Activated B cell treated with CpG ODN at 0.5 μM for 24 hours (primary cell): ENCODE measurements at places on chromosomes 2 and 18.

- no peak overlapping the region for H3K4me3 ChIP-seq
- no peak overlapping the region for H3K27ac ChIP-seq
- DNase-seq, result no peak
- H3K36me3 ChIP-seq, result no peaks in the 10 kb centered on the region
- H3K4me1 ChIP-seq, result peaks cover 6% of the 10 kb centered on the region
- H3K27me3 ChIP-seq, result peaks cover 10% of the 10 kb centered on the region
These were observed 112.2 kb upstream of the NABP1 start for GRCh38 chr2:191565647-191566198.

DNA sequence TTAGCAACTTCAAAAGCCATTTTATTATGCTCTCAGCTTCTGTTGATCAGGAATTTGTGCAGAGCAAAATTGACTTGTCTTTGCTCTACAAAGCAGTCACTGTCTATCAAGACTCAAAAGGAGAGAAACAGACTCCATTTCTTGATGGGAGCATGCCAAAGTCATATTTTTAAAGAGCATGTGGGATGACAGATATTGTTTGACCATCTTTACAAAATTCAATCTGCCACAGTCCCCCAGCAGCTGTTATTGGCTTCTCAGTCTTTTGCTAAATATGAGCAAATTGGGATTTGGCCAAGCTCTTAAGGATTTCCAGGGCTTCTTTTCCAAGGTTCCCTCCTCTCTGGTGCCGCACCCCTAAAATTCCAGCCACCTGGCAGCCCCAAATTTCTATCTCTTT lies 67.9 kb downstream of the TEX51 start:
- H3K36me3 ChIP-seq, result no peaks in the 10 kb centered on the region
- H3K4me3 ChIP-seq, result no peak overlapping the region
- peaks cover 48% of the 10 kb centered on the region for H3K27me3 ChIP-seq
- no peak for DNase-seq
- no peak overlapping the region for H3K27ac ChIP-seq

GRCh38 chr18:80225685-80226084 lies 21.6 kb downstream of the PARD6G start:
- H3K27me3 ChIP-seq, result peaks cover 3% of the 10 kb centered on the region
- no peaks in the 10 kb centered on the region for H3K36me3 ChIP-seq
- H3K4me1 ChIP-seq, result no peaks in the 10 kb centered on the region
- no peak overlapping the region for H3K4me3 ChIP-seq

- no peak overlapping the region for H3K27ac ChIP-seq
- no peaks in the 10 kb centered on the region for H3K27me3 ChIP-seq
- H3K4me3 ChIP-seq, result no peak overlapping the region
- DNase-seq, result no peak
These were observed 15.4 kb downstream of the HJURP start for GRCh38 chr2:233838726-233839446.

- no peak overlapping the region for H3K4me3 ChIP-seq
- DNase-seq, result no peak
- no peaks in the 10 kb centered on the region for H3K4me1 ChIP-seq
These were observed 102.2 kb upstream of the XPO1 start for GRCh38 chr2:61640406-61640805.

DNA sequence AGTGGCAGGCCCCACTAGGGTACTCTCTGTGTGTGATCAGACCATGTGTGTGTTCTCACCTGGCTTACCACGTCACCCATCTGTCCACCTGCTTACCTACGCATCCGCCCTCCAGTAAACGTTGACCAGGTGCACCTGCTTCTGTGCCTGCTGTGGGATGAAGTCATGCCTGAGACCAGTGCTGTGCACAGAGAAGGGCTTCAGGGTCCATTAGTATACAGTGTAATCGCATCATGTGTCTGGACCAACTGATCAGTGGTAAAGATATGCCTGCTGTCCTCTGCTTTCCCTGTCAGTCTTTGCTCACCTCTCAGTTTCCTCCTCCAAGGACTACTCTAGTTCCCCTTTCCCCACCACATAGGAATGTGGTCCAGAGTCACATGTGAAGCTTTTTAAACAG lies 109.3 kb downstream of the FHOD3 start:
- H3K27ac ChIP-seq, result no peak overlapping the region
- H3K27me3 ChIP-seq, result peaks cover 2% of the 10 kb centered on the region
- H3K4me3 ChIP-seq, result no peak overlapping the region

- H3K27ac ChIP-seq, result no peak overlapping the region
- H3K4me3 ChIP-seq, result no peak overlapping the region
- H3K36me3 ChIP-seq, result no peaks in the 10 kb centered on the region
- no peaks in the 10 kb centered on the region for H3K4me1 ChIP-seq
- no peak for DNase-seq
These were observed 247.6 kb upstream of the TNP1 start for GRCh38 chr2:217107480-217107879.

- H3K27me3 ChIP-seq, result peaks cover 2% of the 10 kb centered on the region
- H3K4me3 ChIP-seq, result no peak overlapping the region
- DNase-seq, result no peak
- H3K27ac ChIP-seq, result no peak overlapping the region
- no peaks in the 10 kb centered on the region for H3K4me1 ChIP-seq
These were observed 67.3 kb downstream of the NTSR2 start for GRCh38 chr2:11602563-11603204.

GRCh38 chr2:217070043-217070430 lies 210.2 kb upstream of the TNP1 start:
- H3K36me3 ChIP-seq, result no peaks in the 10 kb centered on the region
- H3K27me3 ChIP-seq, result peaks cover 8% of the 10 kb centered on the region
- no peaks in the 10 kb centered on the region for H3K4me1 ChIP-seq
- DNase-seq, result no peak
- no peak overlapping the region for H3K4me3 ChIP-seq

DNA sequence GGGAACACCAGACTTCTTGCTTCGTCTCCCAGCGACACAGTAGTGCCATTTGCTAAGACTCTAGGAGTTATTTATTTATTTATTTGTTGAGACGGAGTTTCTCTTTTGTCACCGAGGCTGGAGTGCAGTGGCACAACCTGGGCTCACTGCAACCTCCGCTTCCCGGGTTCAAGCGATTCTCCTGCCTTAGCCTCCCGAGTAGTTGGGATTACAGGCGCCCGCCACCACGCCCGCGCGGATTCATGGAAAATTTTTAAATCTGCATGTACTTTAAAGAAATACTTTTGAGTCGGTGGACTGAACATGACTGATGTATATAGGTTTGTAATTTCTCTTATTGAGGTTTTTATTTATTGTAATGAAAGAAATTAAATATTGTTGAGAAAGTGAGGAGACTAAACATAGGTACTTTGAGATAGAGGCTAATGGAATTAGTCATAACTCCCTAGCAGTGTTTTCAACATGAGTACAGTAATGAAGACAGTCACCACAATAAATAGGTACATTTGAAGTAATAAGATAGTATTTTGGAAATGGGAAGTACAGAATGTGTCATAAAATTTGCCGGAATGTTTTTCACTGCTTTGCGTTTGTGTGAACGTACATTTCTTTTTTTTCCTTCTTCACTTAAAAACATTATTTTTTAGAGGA lies 983 bp downstream of the MTX2 start:
- peaks cover 9% of the 10 kb centered on the region for H3K36me3 ChIP-seq
- H3K4me1 ChIP-seq, result peaks cover 29% of the 10 kb centered on the region

DNA sequence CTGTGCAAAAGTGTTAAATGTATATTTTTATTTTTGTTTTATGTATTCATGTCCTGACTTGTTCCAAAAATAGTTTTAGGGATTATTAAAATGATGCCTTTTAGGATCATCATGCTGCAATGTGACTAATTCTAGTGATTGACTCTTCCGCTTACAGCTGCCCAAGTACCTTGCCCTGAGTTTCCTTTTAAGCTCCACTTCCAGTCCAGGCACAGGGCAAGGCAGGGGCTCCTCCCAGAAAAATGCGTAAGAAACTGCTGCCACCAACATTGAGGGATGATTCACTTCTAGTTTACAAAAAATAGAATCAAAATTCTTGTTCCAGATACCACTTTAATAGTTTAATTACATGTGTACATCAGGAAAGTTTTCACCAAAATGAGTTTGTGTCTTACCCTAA lies 116.4 kb downstream of the IRS1 start:
- H3K36me3 ChIP-seq, result no peaks in the 10 kb centered on the region
- H3K27me3 ChIP-seq, result peaks cover 4% of the 10 kb centered on the region
- no peaks in the 10 kb centered on the region for H3K4me1 ChIP-seq
- no peak overlapping the region for H3K4me3 ChIP-seq
- H3K27ac ChIP-seq, result no peak overlapping the region
- DNase-seq, result no peak
